ENCODE measurements at places on chromosomes 3 and 15.

DNA sequence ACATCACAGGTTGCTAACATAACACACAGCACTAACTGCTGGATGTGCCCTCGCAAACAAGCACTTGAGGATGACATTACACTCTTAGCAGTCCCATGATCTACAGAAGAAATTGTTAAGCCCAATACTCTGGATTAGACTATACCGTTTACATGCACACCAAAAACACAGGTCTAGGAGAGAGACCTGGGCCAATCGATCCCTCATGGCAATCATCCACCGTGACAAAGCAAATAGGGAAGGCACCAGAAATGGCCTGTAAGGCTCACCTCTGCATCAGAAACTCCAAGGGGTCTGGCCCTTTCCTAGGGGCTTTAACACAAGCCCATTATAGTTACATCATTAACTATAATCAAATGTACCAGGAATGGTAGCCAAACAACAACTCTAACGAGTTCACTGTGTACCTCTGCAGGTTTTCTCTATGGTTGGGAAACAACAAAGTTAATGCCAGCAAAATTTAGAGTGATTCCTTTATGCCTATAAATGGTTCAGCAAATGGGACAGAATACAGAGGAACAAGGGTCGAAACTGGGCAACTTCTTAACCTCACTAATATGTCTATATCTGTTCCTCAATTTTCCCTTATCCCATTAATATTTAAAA, 18.5 kb downstream of the TRANK1 start:
- DNase-seq = no peak

DNA sequence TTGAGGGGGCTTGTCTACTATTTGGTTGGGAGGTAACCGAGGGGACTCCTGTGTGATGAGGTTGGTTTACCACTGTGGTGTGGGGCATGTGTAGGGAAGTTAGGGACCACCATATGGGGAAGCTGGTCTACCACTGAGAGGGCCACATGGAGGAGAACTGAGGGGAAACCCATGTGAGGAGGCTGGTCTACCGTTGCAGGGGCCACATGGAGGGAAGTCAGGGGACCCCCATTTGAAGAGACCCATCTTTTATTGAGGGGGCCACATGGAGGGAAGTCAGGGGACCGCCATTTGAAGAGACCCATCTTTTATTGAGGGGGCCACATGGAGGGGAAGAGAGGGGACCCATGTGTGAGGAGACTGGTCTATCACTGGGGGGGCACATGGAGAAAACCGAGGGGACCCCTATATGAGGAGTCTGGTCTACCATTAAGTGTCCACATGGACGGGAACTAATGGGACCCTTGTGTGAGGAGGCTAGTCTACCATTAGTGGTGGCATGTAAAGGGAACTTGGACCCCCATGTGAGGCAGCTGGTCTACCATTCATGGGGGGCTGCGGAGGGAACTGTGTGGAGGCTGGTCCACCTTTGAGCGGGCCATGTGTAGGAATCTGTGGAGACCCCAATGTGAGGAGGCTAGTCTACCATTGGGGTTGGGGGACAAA, 165.5 kb downstream of the FBLN2 start:
- no peak for DNase-seq

- no peak for DNase-seq
These were observed 29.0 kb upstream of the SLC2A2 start for GRCh38 chr3:171055336-171056178.

- DNase-seq = no peak
These were observed 61.9 kb downstream of the PTPN9 start for GRCh38 chr15:75517233-75517632.

DNA sequence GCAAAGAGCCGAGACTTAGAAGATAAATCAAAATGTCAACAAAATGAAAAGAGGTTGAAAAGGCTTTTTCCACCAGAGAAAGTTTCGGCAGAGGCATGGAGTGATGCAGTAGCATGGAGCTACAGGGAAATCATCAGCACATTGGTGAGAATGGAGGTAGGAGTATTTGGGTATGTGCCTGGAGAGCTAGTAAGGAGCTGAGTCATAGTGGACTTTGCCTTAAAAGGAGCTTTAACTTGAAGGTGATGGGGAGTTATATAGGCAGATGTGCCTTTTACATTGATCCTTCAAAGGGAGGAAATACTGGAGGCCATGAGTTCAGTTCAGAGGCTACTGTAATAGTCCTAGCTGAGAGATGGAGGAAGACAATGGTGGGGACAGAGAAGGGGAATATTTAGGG, 44.3 kb downstream of the IL5RA start:
- no peak for DNase-seq

Data from GM04504 (cell line).